Activated CD8-positive, alpha-beta memory T cell treated with anti-CD3 and anti-CD28 coated beads for 1 hour (primary cell): ENCODE measurements at places on chromosomes 11 and 22.

- no peak for DNase-seq
Measured at GRCh38 chr11:32334822-32335221, 100.5 kb downstream of the WT1 start.

DNA sequence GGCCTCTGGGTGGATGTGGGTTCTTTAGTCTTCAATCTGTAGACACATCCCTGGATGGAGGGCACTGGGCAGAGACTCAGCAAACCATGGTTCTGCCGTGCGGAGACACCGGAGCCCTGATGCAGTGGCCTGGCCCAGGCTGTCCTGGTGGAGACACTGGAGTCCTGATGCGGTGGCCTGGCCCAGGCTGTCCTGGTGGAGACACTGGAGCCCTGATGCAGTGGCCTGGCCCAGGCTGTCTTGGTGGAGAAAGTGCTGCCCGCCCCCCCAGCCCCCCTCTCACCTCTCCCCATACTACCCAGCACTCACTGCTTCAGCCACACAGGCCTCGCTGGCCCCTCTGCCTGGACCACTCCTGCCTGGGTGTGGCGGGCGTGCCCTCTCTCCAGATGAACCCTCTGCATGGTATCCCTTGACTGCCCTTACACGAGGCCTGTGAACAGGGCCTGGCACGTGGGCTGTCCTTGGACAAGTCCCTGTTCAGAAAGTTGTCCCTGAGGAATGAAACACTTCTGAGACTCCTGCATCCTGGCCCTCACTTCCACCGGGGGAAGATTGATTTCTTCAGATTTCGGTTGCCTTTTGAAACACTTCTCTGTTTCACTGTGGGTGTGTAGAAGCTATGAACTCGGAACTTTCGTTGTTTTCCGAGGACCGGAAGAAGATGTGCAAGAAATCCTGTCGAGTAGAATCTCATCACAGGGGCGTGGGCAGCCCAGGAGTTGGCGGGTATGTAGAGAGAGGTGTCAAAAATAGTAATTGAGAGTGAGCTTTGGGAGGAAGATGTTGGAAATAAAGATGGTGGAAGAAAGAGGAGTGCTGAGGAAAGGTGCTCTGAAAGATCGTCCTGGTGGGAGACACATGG lies 26.2 kb downstream of the IGHMBP2 start:
- DNase-seq = no peak

DNA sequence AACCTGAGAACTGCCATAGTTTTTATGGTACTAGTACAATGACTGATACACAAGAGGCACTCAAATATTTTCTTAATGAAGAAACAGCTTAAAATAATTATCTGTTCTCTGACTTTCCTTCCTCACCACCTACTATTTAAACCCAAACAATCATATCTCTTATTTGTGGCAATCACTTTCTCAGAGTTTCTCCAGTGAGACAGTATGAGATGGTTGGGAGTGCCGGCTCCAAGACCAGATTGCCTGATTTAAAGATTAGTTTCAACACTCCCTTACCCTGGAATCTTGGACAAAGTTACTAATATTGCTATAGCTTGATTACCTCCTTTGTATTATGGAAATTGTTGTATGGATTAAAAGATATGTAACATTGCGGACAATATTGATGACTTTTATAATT lies 5.7 kb upstream of the CEP126 start:
- DNase-seq = no peak

DNA sequence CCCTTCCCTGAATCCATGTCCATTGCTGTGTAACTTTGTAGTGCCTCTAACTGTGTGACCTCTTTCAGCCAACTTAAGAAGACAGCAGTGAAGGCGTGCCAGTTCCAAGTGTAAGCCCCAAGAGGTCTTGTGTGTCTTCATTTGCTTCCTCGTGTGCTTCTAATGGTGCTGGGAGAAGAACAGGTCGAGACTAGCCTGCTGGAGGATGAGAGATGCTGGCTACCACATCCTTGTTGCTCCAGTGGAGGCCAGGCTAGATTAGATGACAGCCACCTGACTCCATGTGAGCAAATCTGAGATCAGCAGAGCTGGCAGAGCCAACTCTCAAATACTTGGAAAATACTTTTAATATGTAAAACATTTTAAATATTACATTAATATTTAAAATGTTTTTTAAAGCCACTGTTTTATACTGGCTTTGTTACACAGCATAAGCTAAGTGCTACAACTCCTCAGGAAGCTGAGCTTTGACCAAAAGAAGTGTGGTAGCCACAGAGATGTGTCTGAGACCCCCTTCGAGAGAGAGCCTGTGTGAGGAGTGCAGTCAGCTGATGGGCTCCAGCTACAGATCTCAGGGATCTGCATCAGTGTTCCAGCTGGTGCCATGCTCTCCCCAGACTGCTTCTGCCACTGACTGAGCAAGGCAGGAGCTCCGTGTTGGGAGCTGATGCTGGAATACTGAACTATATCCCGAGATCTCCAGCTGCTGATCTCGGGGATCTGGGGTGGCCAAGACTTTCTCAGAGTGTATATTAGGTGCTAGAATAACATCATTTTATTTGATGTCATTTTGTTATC lies 8.9 kb downstream of the KCNJ11 start:
- DNase-seq = no peak

- DNase-seq = no peak
Measured at GRCh38 chr11:9624448-9624847, 39.4 kb upstream of the SWAP70 start.
